Parietal lobe (tissue), 2 donors: ENCODE measurements at places on chromosomes 5 and 9. TPM values are rescaled to one million over a fixed set of nuclear protein-coding genes. Genes with fewer than 3 reads are reported as not detected.

The ADGRD2 gene
- total RNA-seq, result not detected

The NOP16 gene
- 9.1 TPM for total RNA-seq

The TGFBR1 gene
- 82.9 TPM for total RNA-seq

The IFNK gene
- not detected for total RNA-seq

The PHF24 gene
- 40.1 TPM for total RNA-seq

The ANKRD18B gene
- not detected for total RNA-seq

The CYLC2 gene
- total RNA-seq, result not detected

The ANKHD1 gene
- 198 TPM for total RNA-seq

The CRHBP gene
- total RNA-seq, result 2.8 TPM

The ELOVL7 gene
- 4.1 TPM for total RNA-seq

The FOXD4L4 gene
- total RNA-seq, result 1.6 TPM

The NEK6 gene
- total RNA-seq, result 29.4 TPM

The HMHB1 gene
- total RNA-seq, result not detected

The VCAN gene
- 439 TPM for total RNA-seq

The BTNL8 gene
- total RNA-seq, result not detected

The GCNT4 gene
- total RNA-seq, result 0.94 TPM

The CLTB gene
- total RNA-seq, result 47.6 TPM

The SGCD gene
- 7.8 TPM for total RNA-seq

The ITGA2 gene
- total RNA-seq, result 5.9 TPM

The IFNA21 gene
- total RNA-seq, result not detected

The FAM114A2 gene
- total RNA-seq, result 23.5 TPM

The KCNIP1 gene
- 10.3 TPM for total RNA-seq

The CNOT6 gene
- 52.3 TPM for total RNA-seq

The ANKRD33B gene
- 4.4 TPM for total RNA-seq

The IRGM gene
- not detected for total RNA-seq

The SLU7 gene
- total RNA-seq, result 58.2 TPM

The PCDHAC2 gene
- 55.1 TPM for total RNA-seq

The TMEM215 gene
- 0.31 TPM for total RNA-seq
